Activated T-cell treated with anti-CD3 and anti-CD28 coated beads for 1 hour (primary cell): ENCODE measurements at places on chromosomes 16 and 17.
A peak's percentile ranks its signal among the peaks of the same experiment; 100 is the strongest.

GRCh38 chr17:7613769-7614424 lies 800 bp downstream of the FXR2 start:
- no peak for DNase-seq

GRCh38 chr17:38428112-38428642 lies at the start of gene ARHGAP23:
TSS of gene ARHGAP23 (plus strand) at chr17:38428464. CDS start at chr17:38428486, 22 bp downstream.
- peak; percentile 20 for DNase-seq

- no peak for DNase-seq
Measured at GRCh38 chr17:42055027-42055426, 4.6 kb upstream of the C17orf113 start.

DNA sequence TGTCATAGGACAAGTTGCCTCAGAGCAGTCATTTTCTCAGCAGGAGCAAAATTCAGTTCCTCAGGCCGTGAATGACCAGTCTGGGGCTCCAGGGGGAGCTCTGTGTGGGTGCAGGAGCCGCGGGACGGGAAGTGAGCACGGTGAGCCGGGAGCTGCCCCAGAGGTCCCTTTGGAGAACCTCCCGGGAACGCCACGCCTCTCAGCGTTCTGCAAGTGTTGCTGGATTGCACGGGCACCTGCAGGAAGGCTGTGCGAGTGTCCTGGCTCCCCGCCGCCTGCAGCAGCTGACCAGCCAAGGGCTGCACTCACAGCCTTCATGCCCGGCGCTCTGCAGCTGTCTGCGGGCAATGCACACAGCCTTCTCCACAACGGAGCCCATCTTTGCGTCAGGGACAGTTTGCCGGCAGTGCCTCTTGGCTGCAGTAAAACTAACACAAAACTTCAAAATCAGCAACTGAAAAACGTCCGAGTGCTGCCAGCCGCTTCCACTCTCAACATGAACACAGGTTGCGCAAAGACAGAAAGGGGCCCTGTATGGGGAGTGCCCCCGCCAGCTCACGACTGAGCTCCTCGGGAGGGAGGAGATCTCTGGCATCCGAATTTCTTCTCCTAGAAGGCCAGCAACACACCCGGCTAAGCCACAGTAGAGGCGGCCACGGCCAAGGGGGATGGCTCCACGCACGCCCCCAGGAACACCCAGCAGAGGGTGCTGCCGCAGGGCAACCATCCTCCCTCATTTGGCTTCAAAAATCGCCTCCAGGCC lies 16.0 kb downstream of the NDUFAF8 start:
- DNase-seq = no peak

DNA sequence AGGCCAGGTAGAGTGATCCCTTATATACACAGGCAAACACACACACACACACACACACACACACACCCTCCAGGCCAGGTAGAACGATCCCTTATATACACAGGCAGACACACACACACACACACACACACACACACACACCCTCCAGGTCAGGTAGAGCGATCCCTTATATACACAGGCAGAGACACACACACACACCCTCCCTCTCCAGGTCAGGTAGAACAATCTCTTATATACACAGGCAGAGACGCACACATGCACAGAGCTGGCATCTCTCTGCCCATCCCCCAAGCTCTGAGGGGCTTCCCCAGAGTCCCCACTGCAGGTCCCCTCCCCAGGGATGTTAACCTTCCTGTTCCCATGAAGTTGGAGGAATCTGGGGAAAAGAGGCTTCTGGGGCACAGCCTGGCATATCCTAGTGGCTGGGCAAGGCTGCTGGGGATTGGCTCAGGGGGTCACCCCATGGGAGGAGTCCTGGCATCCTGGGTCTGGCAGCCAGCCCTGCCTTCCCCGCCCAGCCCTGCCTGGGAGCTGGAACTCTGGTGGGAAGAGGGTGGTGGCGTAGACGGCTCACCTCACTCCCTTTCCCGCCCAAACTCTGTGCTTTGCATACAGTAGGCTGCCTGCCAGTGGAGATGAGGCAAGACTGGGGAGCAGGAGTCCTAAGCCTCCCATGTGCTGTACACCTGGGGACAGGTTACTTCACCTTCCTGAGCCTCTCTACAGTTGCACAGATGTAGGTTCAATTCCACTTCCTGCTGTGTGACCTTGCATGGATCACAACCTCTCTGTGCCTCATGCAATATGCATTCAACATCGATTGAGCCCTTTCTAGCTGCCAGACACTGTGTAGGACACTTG lies 41.8 kb downstream of the TEKT5 start:
- no peak for DNase-seq

DNA sequence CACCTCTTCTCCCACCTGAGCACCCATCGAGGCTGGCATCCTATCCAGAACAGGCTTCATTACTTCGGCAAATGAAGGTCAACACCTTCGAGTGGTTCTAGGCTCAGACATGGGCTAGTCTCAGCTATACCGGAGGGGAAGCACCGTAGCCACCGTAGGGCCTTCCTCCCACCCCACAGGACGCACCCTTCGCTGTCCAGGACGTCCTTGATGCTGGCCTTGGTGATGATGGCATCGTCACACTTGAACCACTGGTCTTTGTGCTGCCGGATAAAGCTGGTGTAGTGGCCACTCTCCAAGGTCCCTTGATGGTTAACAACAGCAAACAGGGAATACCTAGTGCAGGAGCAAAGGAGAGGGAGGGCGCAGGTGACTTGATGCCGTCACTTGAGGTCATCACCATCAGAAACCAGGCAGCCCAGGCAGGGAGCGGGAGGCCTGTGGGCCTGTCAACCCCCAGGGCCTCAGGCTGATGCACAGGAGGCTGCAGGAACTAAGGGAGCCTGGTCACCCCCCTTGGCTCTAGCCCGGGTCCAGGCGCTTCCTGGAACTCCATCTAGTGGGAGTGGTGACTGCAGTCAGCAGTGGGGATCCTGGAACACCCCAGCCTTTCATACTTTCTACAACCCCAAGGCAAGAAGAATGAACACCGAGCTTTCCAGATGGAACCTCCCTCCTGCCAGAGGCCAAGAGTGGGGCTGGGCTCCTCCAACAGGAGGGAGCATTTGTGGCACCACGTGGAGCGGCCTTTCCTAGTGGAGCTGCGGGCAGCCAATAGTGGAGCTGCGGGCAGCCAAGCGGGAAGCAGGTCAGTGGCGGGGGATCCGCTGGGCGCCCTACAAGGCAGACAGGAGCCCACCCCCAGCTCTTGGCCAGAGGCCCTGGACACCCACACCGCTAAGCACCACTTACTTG lies 38.5 kb downstream of the USP22 start:
- DNase-seq = no peak

DNA sequence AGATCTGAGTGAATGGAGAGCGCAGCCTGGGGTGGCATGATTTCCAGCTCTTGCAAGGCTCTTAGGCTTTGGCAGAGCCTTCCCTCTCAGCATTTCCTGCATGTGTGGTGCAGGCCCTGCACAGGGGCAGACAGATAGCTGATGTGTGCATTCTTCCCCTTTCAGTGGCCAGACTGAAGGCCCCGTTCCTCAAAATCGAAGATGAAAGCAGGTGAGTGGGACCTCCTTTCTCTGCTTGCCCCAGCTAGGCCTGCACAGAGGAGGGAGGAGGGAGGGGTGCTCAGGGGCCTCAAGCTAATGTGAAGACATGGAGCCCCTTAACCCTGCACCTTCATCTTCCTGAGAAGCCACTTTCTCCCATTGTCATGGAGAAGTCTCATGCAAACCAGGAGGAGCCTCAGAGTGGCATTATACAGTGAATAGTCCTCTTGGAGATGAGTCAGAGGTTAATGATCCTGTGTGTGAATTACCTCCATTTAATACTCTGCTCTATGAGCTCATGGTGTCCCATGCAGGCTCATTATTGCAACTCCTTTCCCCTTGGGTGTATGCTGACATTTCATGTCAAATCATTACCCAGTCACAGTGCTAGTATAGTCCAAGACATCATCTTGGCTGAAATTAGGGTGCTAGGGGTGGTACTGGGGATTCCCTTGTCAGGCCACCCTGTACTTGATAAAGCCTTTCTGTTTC lies 20.4 kb upstream of the ADAM11 start:
- no peak for DNase-seq

GRCh38 chr17:55421179-55421934 lies at the start of gene MMD:
TSS of gene MMD (minus strand) at chr17:55421835. CDS start at chr17:55421695, 140 bp downstream.
- peak; percentile 1 for DNase-seq

DNA sequence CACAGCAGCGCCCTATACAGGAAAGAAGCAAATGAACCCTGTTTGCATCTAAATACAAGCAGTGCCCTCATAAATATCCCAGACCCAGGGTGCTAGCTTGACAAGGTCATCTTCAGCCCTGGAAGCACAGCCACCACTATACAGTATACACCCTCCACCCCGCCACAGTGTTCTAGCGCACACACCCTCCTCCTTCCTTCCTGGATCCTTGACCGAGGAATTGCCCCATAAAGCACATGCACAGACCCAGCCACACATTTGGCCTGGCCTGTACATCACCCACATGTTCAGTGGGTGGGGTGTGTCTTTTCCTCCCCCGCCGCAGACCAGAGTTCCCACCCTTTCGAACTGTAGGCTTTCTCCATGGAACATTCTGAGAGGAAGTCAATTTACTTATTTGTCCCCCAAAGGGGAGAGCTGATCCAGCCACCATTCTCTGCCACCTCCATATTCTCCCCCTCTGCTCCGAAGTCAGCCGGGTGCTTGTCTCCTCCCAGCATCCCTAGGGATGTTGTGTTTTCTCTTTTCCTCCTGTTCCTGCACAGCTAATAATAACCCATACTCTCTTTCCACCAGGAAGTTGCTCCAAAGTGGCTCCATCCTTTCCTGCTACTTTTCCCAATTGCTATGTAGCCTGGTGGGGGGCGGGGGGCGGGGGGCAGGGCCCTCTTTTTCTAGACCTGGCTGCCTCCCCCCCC lies 6.6 kb downstream of the ABI3 start:
- DNase-seq = no peak

DNA sequence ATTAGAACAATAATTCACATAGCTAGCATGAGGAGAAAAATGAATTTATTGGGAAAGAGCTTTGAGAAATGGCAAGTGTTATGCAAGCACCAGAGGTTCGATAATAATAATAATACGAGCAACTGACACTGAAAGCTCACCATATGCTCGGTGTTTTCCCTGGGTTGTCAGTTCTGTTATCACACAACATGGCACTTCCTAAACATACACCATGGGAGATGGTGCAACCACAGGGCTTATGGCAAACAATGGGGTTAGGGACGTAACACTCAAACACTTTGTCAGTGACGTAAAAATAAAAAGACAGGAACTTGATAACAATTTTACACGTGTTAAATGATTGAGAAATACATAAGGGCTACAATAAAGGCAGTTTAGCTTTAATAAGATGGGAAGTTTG lies 23.7 kb downstream of the OR1D5 start:
- no peak for DNase-seq

GRCh38 chr16:27642756-27643155 lies 92.8 kb downstream of the KATNIP start:
- DNase-seq = no peak

- DNase-seq = no peak
Measured at GRCh38 chr16:75089486-75090202, 26.9 kb downstream of the LDHD start.

GRCh38 chr17:58303971-58304749 lies 23.4 kb upstream of the MPO start:
- DNase-seq = peak; percentile 45

DNA sequence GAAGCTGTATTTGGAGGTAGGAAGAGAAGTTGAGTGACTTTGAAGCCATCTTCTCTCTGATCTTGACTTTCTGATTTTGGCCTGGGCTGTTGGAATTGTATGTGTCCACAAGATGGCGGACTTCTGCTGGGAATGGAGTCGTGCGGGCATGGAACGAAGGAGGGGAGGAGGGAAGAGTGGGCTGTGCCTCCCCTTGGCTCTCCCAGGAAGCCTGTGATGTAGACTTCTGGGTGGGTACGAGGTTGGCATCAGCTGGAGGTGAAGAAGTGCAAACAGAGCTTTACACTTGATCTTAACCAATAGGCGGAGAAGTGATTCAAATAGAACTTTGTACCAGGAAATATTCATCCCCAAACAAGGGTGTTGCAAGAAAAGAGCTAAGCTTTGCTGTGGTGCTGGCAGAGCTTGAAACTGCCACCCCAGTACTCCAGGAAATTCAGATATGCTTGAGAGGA lies 7.4 kb upstream of the TMEM220 start:
- peak; percentile 11 for DNase-seq

- no peak for DNase-seq
Measured at GRCh38 chr16:48422537-48422936, 37.3 kb upstream of the SIAH1 start.

- DNase-seq = no peak
Measured at GRCh38 chr17:42618442-42619150, 9.1 kb downstream of the TUBG1 start.

- DNase-seq = no peak
Measured at GRCh38 chr16:13378151-13378550, 476.8 kb downstream of the SHISA9 start.

- no peak for DNase-seq
Measured at GRCh38 chr17:46818929-46819859, 702 bp upstream of the WNT3 start.
